Heart right ventricle (tissue), 16 donors: ENCODE measurements at places on chromosomes 2 and 18. TPM values are rescaled to one million over a fixed set of nuclear protein-coding genes. Genes with fewer than 3 reads are reported as not detected.

DNA sequence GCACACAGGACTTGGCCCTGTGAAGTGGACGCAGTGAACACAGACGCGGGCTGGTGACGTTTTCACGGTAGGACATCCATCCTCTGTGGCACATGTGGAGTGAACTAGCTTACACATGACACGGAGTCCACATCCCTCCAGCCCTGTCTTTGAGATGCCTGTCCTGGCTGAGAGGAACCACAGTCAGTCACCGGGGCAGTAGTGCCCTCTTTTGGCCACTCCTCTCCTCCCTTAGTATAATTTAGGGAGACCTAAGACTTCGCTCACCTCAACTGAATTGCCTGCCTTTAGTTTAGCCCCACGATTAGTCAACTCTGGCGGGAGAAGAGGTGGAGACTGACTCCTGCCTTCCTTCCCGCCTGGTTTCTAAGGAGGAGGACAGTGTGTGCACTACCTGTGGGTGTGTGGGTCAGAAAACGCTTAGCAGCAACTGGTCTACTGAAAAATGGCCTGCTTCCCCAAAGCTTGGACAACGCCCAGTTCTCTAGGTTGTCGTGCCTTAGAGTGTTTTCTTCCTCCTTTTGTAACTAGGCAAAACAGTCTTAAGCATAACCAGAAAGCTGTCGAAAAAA is 70.6 kb downstream of the MBP start:
- no peak for DNase-seq

DNA sequence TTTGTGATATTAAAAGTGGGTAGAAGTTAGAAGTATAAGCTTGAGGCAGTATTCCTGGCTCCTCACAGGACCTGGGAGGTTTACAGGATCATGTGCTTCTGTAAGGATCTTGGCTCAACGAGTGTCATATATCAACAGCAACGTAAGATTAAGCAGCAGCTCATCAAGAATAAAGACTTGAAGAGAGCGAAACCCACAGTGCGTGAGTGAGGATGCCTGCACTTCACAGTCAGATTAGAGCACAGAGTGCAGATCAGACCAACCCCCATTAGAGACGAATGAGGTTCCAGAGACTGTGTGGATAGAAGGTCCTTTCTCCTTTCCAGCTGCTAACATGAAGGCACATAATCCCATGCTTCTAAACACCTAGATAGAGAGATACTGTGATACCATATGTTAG is 1656.7 kb upstream of the NXPH2 start:
- no peak for DNase-seq

GRCh38 chr18:58402951-58403702 is 225.8 kb downstream of the ALPK2 start:
- no peak for DNase-seq

- no peak for DNase-seq
Observed at GRCh38 chr2:200502196-200502595, 7.7 kb downstream of the KCTD18 start.

GRCh38 chr2:20468549-20469500 is 22.0 kb downstream of the RHOB start:
- no peak for DNase-seq

DNA sequence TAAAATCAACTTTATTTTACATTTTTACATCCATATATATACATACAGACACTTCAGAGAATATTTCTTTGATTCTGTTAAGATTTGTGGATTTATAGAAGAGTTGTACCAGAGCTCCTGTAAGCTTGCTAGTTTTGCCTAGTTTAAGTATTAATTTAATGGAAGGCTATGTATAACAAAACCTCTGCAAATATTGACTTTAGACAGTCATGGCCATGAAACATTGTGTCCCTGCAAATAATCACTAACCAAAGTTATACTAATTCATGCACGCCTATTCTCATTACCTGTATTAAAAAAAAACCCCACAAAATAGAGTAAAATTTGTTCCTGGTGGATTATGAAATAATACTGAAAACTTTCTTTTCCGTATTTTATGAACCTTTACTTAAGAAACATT is 379.3 kb downstream of the CTNNA2 start:
- no peak for DNase-seq

- DNase-seq: no peak
Observed at GRCh38 chr2:197920088-197920487, 115.7 kb downstream of the PLCL1 start.

DNA sequence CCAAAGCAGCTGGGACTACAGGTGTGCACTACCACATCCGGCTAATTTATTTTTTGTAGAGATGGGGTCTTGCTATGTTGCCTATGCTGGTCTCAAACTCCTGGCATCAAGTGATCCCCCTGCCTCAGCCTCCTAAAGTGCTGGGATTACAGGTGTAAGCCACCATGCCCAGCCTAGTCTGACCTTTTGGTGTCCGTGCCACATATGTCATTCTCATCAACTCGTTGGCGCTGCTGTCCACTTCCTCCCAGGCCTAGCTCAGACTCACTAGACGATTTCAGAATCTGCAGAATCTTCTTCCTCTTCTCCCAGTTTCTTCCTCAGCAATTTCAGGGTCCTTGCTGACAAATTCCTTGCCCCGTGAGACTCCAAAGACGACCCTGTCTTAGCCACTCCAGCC is 39.8 kb upstream of the DNMT3A start:
- no peak for DNase-seq

- no peak for DNase-seq
Observed at GRCh38 chr2:60445684-60446179, 107.7 kb downstream of the BCL11A start.

DNA sequence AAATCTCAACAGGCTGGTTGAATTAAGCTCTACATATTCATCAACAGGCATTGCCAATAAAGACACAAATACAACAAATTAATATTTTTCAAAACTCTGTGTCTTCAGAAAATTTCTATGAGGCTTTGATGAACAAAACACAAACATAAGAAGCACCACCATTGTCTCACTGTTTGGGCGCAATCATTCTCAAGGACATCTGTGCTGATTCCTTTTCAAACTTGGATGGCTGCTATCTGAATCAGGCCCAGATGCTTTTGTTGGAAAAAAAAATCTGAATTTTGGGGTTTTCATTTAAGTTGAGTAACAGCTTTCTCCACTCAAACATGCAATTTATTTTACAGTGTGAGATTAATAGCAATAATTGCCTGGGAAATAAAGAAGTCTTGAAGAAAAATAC is 173.8 kb downstream of the NRXN1 start:
- no peak for DNase-seq

GRCh38 chr2:8141079-8141707 is 540.7 kb upstream of the ID2 start:
- DNase-seq: no peak

DNA sequence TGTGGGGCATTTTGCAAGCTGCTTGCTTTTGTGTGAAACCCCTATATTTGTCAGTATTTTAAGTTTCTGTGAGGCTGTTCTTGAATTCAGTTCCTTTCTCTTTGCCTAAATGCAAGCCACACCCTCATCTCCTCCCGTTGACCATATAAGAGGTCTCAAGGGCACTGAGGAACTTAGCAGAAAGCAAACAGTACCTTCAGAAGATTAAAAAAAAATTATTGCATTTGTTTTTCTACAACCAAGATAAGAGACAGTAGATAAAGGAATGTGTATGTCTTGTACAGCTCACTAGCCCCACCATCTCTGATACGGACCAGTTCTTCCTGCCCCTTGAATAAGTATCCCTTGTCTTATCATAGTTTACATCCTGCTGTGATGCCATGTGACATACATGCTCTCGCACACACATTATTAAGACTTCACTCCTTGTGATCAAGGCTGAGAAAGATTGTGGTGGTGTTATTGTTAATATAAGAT is 64.2 kb downstream of the NPAS2 start:
- DNase-seq: no peak

- DNase-seq: no peak
Observed at GRCh38 chr2:136030406-136030805, 45.0 kb upstream of the DARS1 start.

- no peak for DNase-seq
Observed at GRCh38 chr2:170005702-170006101, 172.2 kb upstream of the MYO3B start.

The ASXL3 gene
- 4.2 TPM for total RNA-seq

The SERPINB13 gene
- total RNA-seq: not detected

The TIMM21 gene
- total RNA-seq: 104 TPM

The CNDP2 gene
- 50.2 TPM for total RNA-seq

The KIF5C gene
- 0.37 TPM for total RNA-seq

The MC2R gene
- not detected for total RNA-seq

The REEP1 gene
- 30.5 TPM for total RNA-seq

The TLX2 gene
- total RNA-seq: not detected

The PJVK gene
- total RNA-seq: 2.0 TPM
